ENCODE measurements at places on chromosomes 13 and 19. TPM values are rescaled to one million over a fixed set of nuclear protein-coding genes. Genes with fewer than 3 reads are reported as not detected.

Gene ZNF576
- total RNA-seq, result 12.9 TPM

Gene LNX2
- 7.9 TPM for total RNA-seq

Gene ZNF610
- 0.81 TPM for total RNA-seq

Gene IGLON5
- not detected for total RNA-seq

Gene ZNF256
- total RNA-seq, result 8.8 TPM

Gene DLL3
- total RNA-seq, result 0.10 TPM

Gene ZGLP1
- total RNA-seq, result 1.4 TPM

Gene ZNF536
- total RNA-seq, result not detected

Gene CD37
- total RNA-seq, result 318 TPM

Gene SPRED3
- 1.8 TPM for total RNA-seq

Gene IFNL1
- total RNA-seq, result not detected

Gene DCLK1
- not detected for total RNA-seq

Gene ZNF284
- 2.2 TPM for total RNA-seq

Gene MAP2K2
- 194 TPM for total RNA-seq

Gene PROZ
- total RNA-seq, result not detected

Gene EDNRB
- not detected for total RNA-seq

Gene OVOL3
- not detected for total RNA-seq

Gene NALCN
- total RNA-seq, result not detected

Gene DAZAP1
- 185 TPM for total RNA-seq

Gene ONECUT3
- total RNA-seq, result not detected

Gene ATXN8OS
- total RNA-seq, result not detected

Gene MEX3D
- total RNA-seq, result 9.6 TPM

Gene PRR36
- total RNA-seq, result 0.22 TPM

Gene NMRK2
- total RNA-seq, result not detected

Gene NR1H2
- total RNA-seq, result 68.9 TPM

Gene CCL25
- 6.0 TPM for total RNA-seq

Gene C1QTNF9B
- not detected for total RNA-seq

Gene GAPDHS
- total RNA-seq, result not detected

Gene MBNL2
- total RNA-seq, result 9.7 TPM

Gene CYP4F3
- total RNA-seq, result not detected
